ENCODE measurements at places on chromosomes 6 and 20. TPM values are rescaled to one million over a fixed set of nuclear protein-coding genes. Genes with fewer than 3 reads are reported as not detected.
A peak's percentile ranks its signal among the peaks of the same experiment; 100 is the strongest.

DNA sequence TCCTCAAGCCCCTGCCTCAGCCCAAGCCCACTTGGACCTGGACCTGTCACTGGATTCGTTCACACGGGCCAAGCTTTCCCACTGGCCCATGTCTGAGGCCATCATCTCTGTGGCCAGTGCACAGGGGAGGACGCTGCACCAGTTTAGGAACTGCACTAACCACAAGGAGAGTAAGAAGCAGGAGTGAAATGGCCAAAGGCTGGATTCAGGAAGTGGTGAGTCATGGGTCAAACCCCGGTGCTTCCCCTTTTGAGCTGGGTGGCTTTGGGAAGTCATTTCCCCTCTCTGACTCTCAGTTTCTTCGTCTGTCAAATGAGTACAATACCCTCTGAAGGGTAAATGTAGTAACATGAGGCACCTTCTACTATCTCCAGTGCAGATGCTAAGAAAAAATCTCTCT lies 87.9 kb downstream of the CD40 start:
- no peak for DNase-seq

ADTRP gene
- total RNA-seq = not detected

GRCh38 chr20:57288651-57289277 lies 22.3 kb upstream of the BMP7 start:
- no peak for DNase-seq

- DNase-seq = no peak
Measured at GRCh38 chr6:14288910-14289309, 171.3 kb downstream of the CD83 start.

GRCh38 chr20:58719971-58720371 lies 27.4 kb downstream of the NPEPL1 start:
- DNase-seq = no peak

- peak; percentile 30 for DNase-seq
Measured at GRCh38 chr6:2245877-2246863, 765 bp upstream of the GMDS start.

SCUBE3 gene
- total RNA-seq = 0.02 TPM

DNA sequence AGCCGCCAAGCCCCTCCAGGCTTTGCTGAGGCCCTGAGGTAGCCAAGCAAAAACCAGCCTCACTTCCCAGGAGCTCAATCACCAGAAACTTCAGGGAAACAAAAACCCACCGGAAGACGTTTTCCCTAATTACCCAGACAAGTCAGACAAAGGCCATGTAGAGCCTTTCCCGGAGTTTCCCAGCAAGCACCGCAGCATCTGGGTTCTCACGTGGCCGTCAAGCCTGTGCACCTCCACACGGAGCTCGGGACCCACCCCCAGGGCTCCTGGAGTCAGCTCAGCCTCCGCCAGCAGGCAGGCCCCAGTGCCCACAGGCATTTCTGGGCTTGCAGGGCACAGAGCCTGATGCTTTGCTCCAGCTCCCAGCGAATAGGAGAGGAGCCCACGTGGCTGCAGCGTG lies 10.1 kb upstream of the MRGBP start:
- no peak for DNase-seq

- no peak for DNase-seq
Measured at GRCh38 chr6:21777846-21778245, 184.3 kb downstream of the SOX4 start.

SLC17A1 gene
- total RNA-seq = not detected

ZNF322 gene
- 15.7 TPM for total RNA-seq

OCSTAMP gene
- not detected for total RNA-seq

- peak; percentile 45 for DNase-seq
Measured at GRCh38 chr20:56711018-56711417, 81.9 kb downstream of the TFAP2C start.

GRCh38 chr20:51187261-51187660 lies 164.4 kb upstream of the KCNG1 start:
- no peak for DNase-seq

DNA sequence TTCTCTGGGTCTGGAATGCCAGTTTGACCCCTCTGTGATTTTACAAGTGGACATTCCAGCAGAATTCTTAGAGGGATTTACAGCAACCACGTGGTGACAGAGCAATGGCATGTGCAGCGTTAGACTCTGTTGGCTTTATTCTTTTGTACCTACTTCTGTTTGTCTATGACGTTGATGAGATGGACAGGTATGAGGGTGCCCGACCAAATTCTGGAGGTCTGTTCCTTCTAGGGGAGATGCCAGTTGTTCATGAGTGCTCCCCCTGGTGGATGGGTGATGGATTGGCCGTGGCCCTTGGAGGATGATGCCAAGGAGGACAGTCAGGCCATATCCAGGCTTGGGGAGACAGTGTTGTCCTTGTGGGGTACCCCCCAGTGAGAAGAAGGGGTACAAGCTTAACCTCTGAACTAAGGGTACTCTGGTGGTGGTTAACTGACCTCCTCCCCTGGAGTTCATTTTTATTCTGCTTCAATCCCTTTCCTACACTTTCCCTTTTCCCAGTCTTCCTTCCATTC lies 198.6 kb downstream of the DTNBP1 start:
- DNase-seq = peak; percentile 25

- DNase-seq = no peak
Measured at GRCh38 chr6:63475707-63476106, 96.6 kb upstream of the LOC128125822 start.

DNA sequence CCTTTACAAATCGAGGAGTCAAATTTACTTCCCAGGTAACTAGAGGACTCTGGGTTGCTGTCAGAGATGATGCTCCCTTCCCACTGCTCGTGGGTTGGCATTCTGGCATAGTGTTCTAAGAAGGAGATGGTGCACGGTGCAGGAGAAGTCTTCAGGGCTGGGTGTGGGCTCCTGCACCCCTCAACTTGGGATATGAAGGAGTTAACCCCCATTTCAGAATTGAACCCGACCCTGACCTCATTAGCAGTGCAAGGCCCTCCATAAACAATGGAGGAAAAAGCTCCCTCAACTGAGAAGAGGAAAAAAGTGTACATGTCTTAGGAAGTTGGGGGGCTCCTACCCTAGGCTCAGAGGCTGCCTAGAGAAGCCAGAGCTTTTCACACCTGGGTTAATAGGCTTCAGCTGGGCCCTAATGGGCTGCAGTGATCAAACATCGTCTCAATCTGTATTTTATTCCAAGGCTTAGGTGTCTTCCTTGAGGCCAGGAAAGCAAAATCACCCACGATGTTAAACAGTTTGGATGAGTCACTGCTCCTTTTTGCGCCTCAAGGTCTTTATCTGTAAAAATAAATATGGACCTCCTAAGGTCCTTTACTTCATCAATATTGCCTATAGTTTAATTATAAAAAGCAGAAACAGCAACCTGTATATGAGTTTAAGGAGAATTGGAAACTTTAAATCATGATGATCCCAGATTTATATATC lies 29.4 kb downstream of the TFAP2B start:
- DNase-seq = no peak

DNA sequence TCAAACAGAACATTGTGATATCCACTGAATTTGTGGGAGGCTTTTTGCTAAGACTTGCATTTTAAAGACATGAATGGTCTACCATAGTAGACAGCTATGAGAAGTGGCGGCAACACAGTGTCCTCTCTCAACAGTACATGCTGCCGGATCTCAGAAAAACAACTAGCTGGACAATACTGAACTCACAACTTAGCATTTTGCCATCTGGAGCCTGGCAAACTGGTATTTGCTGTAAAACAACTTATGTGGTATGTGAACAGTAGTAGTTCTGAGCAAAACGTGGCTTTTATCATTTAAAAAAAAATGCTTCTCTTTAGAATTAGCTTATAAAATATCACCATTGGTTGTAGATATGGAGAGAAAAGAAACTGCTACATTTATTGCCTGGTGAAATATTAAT lies 3.3 kb upstream of the PXDC1 start:
- no peak for DNase-seq

SCRT2 gene
- not detected for total RNA-seq

FAM83B gene
- not detected for total RNA-seq

DNA sequence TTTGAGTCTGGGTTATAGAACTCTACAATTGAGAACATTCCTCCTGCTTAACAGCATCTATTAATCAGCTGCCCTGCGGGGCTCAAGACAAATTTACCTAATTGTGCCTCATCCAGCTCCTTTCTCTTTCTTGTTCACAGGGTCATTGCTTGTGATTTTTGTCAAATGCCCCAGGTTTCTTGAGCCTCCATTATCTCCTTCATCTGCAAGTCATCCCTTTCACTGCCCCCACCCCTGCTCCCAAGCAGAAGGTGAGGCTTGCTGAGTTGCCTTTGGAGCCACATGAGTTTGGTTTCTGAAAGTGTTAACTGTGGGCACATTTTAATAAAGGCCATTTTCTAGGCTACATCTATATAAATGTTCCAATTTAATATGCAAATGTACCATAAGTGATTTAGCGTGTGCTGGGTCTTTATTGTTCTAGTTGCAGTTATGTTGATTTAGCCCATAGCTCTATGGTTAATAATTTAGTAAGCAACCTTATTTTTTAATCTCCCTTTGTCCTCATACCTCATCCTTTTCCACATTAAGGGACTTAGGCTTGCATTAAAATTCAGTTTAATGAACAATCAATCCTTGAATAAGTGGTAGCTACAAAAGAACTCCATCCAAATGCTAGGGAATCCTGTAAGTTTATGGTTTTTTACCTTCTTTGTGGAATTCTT lies 56.1 kb downstream of the VSTM2L start:
- no peak for DNase-seq

GRCh38 chr6:30147096-30147495 lies 11.2 kb downstream of the TRIM40 start:
- DNase-seq = no peak

SLC26A8 gene
- not detected for total RNA-seq

- no peak for DNase-seq
Measured at GRCh38 chr20:4064144-4064909, 49.0 kb upstream of the RNF24 start.

GRCh38 chr6:101490857-101491256 lies 97.3 kb downstream of the GRIK2 start:
- no peak for DNase-seq
